Erythroblast (primary cell): ENCODE measurements at places on chromosomes 12 and 14.

- no peak for DNase-seq
Measured at GRCh38 chr14:24238527-24239037, 3.8 kb downstream of the TINF2 start.

- DNase-seq = no peak
Measured at GRCh38 chr14:53147208-53147607, 5.9 kb downstream of the DDHD1 start.

DNA sequence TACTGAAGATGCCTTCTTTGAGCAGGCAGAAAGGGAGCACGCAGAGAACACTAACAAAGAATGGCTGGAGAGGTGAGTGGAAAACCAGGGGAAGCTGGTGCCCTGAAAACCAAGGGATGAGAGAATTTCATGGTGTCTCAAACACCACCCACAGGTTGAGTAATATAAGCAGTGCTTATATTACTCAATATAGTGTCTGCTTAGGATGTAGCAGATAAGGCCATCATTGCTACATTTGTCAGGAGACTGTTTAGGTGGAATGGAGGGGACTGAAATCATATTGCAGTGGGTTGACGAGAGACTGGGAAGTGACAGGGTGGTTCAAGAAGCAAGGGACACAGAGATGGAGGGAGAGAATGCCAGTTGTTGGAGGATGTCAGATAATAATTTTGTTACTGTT is 20.6 kb downstream of the PKP2 start:
- no peak for DNase-seq

DNA sequence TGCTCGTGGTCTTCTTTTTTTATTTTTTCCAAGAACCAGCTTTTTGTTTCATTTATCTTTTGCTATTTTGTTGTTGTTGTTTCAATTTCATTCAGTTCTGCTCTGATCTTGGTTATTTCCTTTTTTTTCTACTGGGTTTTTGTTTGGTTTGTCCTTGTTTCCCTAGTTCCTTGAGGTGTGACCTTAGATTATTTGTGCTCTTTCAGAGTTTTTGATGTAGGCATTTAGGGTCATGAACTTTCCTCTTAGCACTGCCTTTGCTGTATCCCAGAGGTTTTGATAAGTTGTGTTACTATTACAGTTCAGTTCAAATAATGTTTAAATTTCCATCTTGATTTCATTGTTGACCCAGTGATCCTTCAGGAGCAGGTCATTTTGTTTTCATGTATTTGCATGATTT is 3.3 kb upstream of the SERPINA11 start:
- no peak for DNase-seq

DNA sequence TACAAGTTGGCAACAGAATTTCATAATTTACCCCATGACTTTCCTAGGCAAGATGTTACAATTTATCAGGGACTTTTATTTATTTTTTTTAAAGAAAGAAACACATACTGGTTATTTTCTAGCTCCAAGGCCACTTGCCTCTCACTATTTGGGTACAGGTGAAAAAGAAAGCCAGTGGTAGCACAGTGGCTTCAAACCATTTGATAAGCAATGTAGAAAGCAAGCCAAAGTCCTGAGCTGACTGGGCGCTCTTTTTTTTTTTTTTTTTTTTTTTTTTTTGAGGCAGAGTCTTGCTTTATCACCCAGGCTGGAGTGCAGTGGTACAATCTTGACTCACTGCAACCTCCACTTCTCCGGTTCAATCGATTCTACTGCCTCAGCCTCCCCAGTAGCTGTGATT is 73.3 kb downstream of the STXBP6 start:
- DNase-seq = no peak
